ENCODE measurements at places on chromosomes 3 and 15.

DNA sequence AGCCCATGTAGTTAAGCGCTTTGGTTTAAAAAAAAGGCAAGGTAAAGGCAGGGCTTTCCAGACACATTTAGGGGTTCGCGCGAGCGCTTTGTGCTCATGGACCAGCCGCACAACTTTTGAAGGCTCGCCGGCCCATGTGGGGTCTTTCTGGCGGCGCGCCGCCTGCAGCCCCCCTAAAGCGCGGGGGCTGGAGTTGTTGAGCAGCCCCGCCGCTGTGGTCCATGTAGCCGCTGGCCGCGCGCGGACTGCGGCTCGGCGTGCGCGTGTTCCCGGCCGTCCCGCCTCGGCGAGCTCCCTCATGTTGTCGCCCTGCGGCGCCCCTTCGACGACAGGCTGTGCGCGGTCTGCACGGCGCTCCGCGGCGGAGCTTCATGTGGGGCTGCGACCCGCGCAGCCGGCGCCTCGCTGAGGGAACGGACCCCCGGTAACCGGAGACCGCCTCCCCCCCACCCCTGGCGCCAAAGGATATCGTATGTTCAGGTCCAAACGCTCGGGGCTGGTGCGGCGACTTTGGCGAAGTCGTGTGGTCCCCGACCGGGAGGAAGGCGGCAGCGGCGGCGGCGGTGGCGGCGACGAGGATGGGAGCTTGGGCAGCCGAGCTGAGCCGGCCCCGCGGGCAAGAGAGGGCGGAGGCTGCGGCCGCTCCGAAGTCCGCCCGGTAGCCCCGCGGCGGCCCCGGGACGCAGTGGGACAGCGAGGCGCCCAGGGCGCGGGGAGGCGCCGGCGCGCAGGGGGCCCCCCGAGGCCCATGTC lies 927 bp downstream of the SMAD6 start:
- no peak for DNase-seq

DNA sequence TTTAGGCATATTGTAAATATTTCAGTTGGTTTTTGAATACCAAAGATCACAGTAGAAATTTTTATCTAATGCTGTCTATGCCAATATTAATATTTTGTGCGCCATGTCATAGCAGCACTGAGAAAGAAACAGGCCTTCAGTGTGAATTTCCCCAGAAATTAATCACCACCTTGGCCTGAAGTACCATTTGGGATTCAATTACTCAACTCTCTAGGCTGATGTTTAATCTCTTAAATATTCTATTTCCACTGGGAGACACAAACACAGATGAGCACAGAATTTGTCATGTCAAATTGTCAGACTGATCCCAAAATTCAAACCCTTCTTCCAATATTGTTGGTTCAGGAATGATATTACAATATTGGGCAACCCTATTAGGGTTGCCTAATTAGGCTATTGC lies 509.3 kb downstream of the ROBO1 start:
- no peak for DNase-seq

- peak; percentile 24 for DNase-seq
Observed at GRCh38 chr3:13896473-13897154, 16.7 kb upstream of the WNT7A start.

DNA sequence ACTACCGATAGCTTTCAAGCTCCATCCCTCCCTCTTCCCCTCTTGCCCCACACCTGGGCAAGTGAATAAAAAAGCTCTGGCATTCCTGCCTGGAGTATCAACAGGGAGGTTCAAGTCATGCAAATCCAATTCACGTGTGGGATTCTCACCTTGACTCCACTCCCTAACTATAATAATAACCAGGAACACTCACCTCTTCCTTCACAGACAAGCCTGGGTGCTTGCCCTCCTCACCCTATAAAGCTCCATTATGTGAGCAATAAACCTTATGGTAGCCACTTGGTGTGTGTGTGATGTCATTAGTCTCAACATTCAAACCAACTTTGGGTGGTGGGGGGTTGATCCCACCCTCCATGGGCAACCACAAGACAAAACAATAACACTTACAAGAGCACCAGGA lies 16.6 kb downstream of the CHDH start:
- DNase-seq: no peak

DNA sequence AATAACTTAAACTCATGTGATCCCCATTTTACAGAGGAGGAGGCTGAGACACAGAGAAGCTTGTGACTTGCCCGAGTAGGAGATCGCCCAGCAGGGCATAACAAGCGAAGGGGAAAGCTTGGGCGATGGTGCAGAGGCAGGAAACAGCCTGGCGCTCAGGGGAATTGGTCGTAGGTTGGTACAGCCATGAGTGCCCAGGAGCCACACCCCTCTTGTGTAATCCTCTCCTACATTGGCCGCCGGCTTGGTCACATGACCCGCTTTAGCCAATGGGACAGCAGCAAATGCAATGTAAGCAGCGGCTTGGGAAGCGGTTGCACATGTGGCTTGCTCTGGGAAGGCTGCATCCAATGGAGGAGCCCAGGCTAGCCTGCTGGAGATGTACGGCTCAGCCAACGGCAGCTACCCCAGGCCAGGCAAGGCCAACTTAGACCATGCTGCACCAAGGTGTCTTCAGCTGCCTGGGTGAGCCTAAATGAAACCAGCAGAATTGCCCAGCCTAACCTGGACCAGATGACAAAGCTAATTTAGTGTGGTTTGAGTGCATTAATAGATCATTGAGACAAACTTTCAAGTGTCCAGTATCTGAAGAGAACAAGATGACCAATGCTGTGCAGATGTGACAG lies 50.3 kb upstream of the SLC6A6 start:
- DNase-seq: no peak

DNA sequence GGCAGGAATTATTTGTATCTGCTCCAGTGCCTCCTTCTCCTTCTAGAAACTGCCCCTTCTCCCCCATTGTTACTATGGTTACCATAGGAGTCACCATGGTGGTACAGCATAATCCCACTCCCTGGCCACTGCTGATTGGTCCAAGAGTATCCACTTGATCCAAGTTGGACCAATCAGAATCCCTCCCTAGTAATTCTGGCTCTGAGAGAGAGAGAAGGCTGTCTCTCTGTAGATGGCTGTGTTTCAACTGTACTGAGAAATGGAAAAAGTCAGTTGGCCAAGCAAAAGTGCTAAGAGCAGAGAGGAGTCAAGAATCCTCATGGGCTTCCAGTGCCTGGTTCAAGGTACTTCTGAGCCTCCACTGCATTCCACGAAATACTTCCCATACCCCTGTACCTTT lies 120.6 kb upstream of the SPATA12 start:
- DNase-seq: no peak

DNA sequence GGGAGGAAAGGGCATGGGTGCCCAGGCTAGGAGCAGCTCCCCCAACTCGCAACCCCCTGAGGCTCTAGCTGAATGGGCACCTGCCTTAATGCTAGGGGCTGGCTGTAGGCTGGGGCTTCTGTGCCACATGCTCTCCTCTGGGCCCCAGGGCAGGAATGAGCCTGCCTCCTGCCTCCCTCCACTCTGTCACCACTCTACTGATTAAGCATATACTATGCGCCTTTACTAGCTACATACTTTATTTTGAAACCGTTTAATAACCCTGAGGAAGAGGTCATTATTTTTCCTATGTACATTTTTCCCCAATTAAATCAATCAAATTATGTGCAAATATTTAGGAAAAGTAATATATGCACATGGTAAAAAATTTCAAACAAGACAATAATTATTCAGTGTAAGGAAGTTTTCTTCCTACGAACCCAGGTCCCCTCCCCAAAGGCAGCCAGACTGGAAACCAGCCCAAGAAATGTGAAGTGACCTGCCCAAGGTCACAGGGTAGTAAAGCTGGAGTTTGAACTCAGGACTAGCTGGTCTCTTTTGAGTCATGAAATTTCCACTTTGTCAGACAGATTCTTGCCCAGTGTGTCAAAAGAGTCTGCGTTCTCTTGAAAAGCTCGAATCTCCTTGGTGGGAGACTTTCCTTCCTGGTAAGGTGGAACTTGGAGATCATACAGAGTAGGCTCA lies 122.5 kb downstream of the DNAJB8 start:
- no peak for DNase-seq
